ENCODE measurements at places on chromosomes 3 and 15.
A peak's percentile ranks its signal among the peaks of the same experiment; 100 is the strongest.

DNA sequence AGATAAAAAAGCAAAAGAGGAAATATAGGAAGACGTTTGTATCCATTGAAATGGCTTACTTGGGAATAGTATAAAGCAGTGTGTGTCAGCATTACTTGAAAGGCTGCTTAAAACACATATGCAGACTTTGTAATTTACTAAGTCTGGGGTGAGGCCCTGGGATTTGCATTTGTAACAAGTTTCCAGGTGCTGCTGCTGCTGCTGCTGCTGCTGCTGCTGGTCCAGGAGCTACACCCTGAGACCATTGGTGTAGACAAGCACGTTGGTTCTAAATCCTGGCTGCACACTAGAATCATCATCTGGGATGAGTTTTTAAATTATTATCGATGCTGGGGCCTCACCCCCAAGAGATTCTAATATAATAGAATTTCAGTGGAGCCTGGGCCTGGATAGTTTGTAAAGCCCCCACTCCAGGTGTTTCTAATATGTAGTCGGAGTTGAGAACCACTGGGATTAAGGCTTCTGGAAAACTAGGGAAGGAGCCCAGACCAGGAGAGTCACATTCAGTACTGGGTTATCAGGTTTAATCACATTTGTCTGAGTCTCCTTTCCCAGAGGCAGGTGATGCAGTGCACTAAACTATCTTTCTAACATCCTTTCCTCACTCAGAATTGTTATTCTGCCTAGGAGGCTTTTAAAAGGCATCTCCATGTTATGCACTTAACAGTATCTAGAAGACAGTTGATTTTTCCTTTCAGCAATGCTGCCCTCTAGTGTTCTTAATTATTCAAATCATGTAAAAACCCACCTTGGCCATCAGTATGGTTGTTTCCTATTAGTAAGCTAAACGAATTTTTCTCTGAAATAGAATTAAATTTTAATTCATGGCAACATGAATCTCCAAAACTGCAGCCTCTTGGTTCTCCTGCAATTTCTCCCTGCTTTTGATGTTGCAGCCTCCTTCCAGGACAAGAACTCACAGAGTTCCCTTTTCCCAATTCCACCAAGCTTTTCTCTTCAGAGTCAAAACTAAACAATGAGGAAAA, 45.4 kb downstream of the SSR3 start:
- DNase-seq: no peak

- DNase-seq: no peak
Measured at GRCh38 chr15:75695634-75696310, 16.9 kb downstream of the CSPG4 start.

DNA sequence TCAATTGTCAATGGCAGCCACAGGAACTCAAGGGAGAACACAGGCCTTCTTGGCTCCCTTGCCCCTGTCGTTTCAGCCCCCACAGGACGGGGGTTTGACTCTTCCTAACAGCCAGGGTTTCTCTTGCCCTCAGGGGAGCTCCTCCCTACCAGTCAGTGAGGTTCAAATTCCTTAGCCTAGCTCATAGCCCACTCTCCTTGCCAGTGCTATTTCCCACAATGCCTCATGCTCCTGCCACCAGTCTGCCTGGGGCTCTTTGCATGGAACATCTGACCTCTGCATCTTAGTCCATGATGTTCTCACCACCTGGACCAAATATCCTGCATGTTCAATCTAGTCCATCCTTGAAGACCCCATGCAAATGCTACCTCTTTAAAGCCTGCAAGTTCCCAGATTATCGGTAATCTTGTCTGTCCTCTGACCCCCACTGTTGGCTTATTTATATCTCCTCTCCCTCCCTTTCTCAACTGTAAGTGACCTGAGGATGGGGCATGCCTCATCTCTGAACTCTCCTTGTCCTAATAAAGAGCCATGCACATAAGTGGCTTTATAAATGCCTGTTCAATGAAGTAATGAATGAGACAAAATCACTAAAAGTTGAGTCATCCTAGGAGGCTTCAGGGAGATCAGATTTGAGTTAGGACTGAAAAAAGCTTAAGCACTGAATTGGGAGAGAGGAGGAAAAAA, 78.0 kb downstream of the MYO1E start:
- DNase-seq: no peak

DNA sequence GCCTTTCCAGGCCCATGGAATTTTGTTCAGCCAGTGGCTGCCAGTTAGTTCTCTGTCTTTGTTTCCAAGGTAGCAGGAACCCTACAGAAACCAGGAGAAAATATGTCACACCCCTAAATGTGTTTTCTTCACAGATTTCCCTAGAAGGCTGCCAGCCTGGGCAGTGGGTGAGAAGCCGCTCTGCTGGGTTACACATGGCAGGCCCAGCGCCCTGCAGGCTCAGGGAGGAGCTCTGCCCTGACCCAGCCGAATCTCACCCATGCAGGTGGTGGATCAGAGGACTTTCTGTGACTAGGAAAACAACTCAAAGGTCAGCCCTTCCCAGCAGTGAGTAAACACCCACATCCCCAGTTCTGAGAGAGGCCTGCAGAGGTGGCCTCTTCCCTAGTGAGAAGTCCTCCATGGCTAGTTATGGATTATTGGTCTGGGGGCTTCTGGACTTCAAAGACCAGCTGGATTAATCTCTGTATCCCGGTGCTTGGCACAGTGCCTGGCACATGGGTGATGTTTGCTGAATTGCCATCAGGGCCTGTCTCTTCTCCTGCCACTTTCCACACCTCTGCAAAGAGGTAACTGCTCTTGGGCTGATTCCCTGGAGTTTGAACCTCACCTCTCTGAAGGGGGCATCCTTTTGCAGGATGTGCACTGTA, 34.7 kb upstream of the BDH1 start:
- no peak for DNase-seq

- DNase-seq: no peak
Measured at GRCh38 chr15:59268852-59269407, 62.3 kb downstream of the LDHAL6B start.

DNA sequence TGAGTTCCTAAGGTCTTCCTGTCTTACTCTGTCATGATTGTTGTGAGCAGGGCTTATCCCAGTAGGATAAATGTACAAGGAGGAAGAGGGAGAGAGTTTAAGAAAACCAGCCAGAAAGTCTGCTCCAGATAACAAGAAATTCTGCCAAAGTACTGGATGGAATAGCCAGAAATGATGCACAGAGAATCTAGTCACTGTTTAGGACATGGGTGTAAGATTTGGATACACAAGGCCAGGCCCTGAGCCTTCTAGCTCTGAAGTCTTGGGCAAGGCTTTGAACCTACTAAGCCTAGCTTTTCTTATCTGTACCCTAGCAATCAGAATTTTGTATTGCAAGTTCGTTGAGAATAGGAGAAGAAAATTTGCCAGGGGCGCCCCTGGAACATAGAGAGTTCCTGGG, 180.4 kb upstream of the ROPN1 start:
- no peak for DNase-seq

DNA sequence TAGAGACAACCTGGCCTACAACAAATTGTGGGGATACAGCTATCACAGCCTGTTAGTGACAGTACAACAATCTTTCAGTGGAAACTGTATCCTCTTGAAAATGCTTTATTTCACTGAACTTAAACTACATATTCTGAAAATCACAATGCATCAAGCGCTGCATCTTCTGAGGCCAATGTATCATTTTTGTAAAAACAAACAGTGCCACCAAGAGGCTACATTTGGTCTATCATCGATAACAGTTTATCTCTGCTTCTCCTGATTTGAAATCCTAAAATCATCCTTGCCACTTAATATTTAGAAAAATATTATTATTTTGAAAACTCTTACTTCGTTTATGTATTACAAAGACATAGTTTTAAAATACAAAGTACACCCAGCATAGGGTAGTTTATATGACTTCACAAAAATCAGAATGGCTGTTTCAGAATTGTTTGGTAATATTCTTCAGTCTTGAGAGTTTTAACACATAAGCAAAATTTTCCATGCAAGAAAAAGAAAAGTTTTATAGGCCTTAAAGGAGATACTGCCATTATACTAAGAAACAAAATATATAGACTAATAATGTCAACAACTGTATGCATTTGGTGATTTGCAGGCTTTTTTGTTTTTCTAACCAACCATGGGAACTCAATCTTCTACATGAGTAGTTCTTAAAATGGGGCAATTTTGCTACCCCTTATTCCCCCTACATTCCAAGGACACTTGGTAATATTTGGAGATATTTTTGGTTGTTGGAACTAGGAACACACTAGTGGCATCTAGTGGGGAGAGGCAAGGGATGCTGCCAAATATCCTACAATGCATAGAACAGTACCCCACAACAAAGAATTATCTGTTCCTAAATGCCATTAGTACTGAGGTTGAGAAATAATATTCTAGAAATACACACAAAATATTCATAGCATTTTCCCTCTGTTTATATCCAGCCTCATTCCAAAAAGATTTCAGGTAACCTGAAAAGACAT, 42.3 kb downstream of the WDR72 start:
- DNase-seq: no peak

DNA sequence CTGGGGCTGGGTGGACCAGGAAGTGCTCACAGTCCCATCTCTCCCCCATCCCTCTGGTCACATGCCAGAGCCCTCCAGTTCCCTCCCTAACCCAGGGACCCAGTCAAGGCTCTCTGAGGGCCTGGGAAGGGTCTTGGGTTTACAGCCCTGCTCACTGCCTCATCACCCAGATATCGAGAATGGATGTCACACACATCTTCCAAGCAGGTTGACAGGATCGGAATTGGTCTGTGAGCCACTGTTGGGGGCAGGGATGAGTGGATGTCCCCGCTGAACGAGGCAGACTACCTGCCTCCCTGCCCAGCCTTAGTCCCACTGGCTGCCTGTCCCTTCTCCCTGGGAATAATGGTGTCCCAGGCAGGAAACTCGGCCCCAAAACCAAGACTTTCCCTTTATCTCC, 20.0 kb upstream of the GOLGA6C start:
- DNase-seq: peak; percentile 22

DNA sequence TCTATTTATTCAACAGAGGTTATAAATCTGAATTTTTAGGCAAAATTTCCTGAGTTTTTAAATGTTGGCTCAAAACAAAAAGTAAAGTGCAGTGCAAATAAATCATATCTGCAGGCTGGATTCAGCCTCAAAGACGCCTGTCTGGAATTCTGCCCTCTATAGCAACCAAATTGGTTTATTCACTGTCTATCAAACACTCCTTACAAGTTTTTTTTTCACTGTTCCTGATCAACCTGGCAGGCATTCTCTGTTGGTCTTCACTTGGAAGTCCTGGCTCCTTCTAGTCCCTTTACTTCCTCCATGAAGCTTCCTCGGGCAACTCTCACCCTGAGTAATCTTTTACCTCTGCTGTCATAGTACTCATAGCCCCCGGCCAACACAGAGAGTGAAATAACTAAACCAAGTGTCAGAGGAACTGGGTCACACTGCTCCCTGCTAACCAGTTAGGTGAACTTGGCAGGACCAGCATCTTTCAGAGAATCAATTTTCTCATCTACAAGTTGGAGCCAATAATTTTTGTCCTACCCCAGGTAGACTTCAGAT, 36.8 kb upstream of the TIPARP start:
- DNase-seq: no peak

DNA sequence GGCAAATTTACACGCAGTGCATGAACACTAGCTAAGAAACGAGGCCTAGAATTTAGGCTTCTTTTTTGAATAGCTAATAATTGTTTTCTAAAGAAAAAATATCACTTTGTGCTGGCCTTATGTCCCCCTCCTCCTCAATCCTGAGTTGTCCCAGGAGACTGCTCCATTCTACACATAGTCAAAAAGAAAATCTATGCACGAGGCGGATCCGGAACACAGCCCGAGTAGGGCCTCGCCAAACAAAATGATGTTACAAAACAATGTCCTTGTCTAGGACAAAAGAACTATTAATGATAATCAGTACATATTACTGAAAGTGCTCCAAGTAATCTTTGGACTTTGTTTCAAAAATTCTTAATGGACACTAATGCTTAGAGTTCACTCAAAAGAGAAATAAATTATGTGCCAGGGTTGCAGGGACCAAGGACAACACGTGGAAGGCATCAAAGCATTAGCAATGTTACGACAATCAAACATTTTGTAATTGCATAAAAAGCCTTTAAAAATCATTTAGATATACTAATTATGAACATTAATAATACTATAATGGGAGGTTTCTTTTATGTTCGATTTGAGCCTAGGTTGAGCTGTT, 206.5 kb upstream of the ICE2 start:
- no peak for DNase-seq

GRCh38 chr3:17290894-17291293, 406.1 kb downstream of the PLCL2 start:
- DNase-seq: no peak

DNA sequence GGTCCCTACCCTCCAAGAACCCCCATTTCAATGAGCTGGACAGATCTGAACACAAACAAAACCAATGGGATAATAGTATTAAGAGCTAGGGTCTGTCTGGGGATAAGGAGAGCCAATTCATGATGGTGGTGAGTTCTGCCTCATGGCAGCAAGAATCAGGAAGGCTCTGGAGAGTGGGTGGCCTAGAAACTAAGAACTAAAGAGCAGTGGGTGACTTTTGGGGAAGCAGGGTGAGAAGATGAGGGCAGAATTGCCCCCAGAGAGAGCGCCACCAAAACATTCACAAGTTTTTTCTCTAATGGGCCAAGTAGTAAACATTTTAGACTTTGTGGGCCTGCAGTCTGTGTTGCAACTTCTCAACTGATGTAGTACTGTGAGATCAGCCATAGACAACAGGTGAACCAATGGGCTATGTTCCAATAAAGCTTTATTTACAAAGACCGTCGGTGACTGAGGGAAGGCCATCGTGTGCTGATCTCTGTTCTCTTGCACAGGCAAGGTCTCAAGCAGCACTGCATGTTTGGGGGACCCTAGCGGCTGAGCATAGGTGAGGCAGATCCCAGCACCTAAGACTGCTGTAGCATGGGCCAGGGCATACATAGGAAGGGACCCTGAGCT, 225.5 kb upstream of the ST8SIA2 start:
- DNase-seq: no peak

DNA sequence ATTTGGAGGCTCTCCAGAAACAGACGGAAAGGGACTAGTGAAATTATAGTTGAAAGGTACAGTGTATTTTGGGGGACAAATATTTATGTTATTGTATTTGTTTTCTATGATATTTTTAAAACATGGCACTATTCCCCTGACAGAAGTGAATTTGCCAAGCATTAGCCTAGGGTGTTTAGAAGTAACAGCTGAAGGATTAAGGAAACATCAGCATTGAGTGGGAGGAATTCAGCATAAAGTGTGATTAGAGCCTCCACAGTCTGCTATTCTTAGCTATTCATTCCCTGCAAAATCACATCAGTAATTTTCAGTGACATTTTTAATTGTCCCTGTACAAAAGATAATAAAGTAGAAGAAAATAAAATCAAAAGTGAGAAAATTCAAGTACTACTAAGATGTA, 231.4 kb downstream of the ROBO2 start:
- no peak for DNase-seq

- DNase-seq: no peak
Measured at GRCh38 chr3:71797455-71797854, 12.5 kb upstream of the PROK2 start.

GRCh38 chr15:50971115-50971514, 62.6 kb downstream of the AP4E1 start:
- DNase-seq: no peak

GRCh38 chr3:157429708-157430107, 6.9 kb upstream of the PTX3 start:
- no peak for DNase-seq

- DNase-seq: no peak
Measured at GRCh38 chr15:80107774-80108173, 45.0 kb upstream of the FAH start.

GRCh38 chr3:69212411-69213160, 90.2 kb upstream of the LMOD3 start:
- no peak for DNase-seq

GRCh38 chr3:150300852-150301517, 107.1 kb upstream of the TSC22D2 start:
- DNase-seq: no peak

Data from breast epithelium (tissue), 4 donors.